ENCODE measurements at places on chromosomes 11 and 22. TPM values are rescaled to one million over a fixed set of nuclear protein-coding genes. Genes with fewer than 3 reads are reported as not detected.

GRCh38 chr11:79720115-79720514 is 279.3 kb upstream of the TENM4 start:
- no peak for DNase-seq

GRCh38 chr22:37454857-37455686 is 27.8 kb upstream of the ELFN2 start:
- DNase-seq, result peak; percentile 79

GRCh38 chr11:92224407-92225124 is at the start of gene FAT3:
FAT3 (plus strand) TSS chr11:92224818; CDS start chr11:92352113, 127,295 bp downstream.
- peak; percentile 80 for DNase-seq

The ZP1 gene
- under 0.01 TPM for total RNA-seq

The SLC5A1 gene
- not detected for total RNA-seq
